ENCODE measurements at places on chromosomes 2 and 18.

GRCh38 chr2:102932501-102932900, 170.7 kb downstream of the TMEM182 start:
- DNase-seq: no peak

- no peak for DNase-seq
Observed at GRCh38 chr2:241490825-241491506, 17.4 kb downstream of the STK25 start.

DNA sequence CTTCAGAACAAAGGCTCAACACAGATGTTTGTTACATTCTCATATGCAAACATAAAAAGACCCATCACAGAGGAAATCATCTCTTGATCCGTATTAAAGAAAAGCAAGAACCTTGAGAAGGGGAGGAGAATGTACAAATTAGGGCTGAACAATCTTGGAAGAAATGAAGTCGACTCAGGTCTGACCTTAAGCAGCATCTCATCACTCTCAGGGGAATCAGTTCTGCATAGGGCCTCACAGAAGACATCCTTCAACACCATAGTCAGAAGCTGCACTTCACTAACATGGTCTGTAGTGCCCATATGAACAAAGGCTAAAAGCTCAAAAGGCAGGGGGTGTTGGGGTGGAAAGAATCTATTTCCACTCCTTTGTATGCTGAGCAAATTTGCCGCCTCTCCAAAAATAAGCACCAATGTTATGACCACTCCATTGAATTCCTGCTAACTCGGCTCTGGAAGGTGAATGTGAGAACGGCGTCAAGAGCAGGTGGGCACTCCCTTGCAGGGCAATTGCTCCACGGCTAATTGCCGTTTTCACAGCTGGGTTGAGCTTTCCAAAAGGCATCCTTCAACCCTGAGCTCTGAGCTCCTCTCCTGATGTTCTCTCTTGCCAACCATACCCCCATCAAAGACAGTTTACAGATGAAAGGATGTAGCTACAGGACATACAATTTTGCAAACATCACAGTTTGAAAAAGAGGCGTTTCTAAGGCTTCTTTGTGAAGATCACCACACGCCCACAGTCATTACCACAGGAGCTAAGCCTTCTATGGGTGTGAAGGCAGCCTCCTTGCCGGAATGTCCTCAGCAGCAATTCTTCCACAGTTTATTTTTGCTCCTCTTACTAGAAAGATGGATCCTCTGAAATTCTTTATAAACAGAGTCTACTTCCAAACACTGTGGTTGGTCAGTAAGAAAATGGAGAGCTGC, 10.0 kb downstream of the KLF7 start:
- no peak for DNase-seq

- no peak for DNase-seq
Observed at GRCh38 chr2:118029025-118029424, 15.2 kb upstream of the CCDC93 start.

Measured in T-helper 9 cell (primary cell).